ENCODE measurements at places on chromosomes 6 and 20.

- DNase-seq, result peak; percentile 93
These were observed at the start of gene SERPINB6 for GRCh38 chr6:2971420-2972218. Gene SERPINB6, minus strand, starts transcription at chr6:2971567. Its CDS starts 12,235 bp downstream, at chr6:2959332.

- no peak for DNase-seq
These were observed 417.1 kb downstream of the BCKDHB start for GRCh38 chr6:80523531-80523997.

DNA sequence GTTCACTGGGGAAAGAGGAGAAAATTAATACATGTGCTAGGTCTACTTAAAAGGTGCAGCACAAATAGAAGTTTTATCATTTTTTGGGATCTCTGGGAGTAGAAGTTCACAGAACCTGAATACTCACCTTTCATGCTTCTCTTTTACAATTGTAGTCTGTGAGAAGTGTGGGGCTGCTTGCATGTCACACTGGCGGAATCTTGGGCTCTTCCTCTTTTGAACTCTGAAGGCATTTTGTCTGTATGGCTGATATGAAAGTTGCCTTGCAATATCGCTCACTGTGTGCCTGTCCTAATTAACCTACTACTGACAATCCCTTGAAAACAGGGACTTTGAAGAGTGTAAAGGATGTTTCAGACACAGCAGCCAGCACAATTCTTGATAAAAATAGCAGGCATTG lies 65.9 kb upstream of the CLDN20 start:
- DNase-seq, result no peak

DNA sequence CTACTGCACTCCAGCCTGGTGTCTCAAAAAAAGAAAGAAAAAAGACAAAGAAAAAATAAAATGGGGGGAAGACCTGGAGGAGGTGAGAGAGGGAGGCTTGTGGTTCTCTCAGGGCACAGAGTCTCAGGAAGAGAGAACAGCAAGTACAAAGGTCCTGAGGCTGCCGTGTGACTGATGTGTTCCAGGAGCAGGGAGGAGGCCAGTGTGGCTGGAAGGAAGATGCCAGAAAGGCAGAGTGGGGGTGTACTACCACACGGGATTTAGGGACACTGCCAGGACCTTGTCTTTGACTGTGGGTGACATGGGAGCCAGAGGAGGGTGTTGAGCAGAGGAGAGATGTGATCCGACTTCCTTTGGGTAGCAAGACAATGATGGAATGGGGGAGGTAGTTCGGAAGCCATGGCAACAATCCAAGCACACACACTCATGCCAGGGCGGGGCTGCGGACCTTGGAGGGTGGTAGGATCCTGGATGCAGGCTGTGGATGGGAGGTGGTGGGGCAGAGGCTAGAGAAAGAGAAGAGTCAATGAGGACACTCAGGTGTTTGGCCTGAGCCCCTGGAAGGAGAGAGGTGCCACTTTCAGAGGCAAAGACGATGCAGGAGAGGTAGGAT lies 136.4 kb upstream of the PTPN1 start:
- DNase-seq, result no peak

DNA sequence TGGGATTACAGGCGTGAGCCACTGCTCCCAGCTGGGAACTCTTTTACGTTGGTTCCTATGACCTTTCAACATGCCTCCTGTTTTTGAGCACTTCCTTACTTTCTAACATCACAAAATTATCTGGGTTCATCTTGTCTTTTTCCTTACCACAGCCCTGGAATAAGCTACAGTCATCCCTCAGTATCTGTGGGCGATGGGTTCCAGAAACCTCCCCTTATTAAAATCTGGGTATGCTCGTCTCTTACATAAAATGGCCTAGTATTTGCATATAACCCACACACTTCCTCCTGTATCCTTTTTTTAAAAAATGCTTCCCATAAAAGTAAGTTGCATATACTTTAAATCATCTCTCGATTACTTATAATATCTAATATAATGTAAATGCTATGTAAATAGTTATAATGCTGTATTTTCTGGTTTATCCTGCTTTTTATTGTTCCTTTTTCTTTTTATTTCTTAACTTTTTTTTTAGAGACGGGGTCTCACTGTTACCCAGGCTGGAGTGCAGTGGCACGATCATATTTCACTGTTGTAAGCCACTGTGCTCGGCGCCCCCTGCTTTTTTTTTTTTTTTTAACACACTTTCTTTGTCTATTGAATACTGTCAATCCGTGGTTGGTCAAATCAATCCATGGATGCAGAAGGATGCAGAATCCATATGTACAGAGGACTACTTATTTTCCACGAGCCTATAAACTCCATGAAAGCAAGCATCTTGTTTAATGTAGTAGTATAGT lies 9.2 kb downstream of the RPF2 start:
- DNase-seq, result no peak

- DNase-seq, result no peak
These were observed 262.4 kb upstream of the MARCKS start for GRCh38 chr6:113594726-113595125.

- no peak for DNase-seq
These were observed 120.8 kb downstream of the CEBPB start for GRCh38 chr20:50311308-50312001.

DNA sequence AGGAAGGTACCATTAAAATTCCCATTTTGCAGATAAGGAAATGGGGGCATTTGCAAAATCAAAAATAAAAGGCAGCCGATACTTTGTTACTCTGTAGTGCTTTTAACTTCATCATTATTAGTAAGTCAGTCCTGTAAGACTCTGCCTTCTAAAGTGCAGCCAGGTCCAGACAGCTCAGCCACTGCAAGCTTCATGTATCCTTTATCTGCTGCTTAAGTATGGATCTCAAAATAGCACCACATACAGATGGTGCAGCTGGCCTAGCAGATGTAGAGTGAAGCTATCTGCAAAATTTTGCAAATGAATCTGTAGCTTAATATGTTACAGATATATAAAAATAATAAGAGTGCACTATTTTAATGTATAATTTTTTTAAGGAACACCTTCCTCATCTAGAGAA lies 53.4 kb downstream of the NUS1 start:
- no peak for DNase-seq

- no peak for DNase-seq
These were observed 57.6 kb upstream of the HMGCLL1 start for GRCh38 chr6:55636406-55637102.

DNA sequence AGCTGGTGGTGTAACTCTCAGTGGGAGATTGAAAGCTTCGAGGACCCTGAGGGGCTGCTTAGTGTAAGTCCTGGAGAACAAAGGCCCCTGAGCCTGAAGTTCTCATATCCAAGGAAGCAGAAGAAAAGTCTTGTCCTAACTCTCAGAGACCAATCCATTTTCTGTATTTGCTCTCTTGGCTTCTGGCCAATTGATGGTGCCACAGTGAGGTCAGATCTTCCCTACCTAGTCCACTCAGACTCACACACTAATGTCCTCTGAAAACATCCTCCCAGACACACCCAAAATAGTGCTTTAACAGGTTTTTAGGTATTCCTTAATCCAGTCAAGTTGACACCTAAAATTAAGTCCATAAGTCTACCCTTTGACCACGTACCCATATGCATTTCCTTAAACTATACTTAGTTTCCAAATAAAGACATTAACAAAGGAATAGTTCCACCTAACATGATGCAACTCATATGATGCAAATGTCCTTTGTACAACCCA lies 29.4 kb downstream of the ZNF292 start:
- DNase-seq, result no peak

DNA sequence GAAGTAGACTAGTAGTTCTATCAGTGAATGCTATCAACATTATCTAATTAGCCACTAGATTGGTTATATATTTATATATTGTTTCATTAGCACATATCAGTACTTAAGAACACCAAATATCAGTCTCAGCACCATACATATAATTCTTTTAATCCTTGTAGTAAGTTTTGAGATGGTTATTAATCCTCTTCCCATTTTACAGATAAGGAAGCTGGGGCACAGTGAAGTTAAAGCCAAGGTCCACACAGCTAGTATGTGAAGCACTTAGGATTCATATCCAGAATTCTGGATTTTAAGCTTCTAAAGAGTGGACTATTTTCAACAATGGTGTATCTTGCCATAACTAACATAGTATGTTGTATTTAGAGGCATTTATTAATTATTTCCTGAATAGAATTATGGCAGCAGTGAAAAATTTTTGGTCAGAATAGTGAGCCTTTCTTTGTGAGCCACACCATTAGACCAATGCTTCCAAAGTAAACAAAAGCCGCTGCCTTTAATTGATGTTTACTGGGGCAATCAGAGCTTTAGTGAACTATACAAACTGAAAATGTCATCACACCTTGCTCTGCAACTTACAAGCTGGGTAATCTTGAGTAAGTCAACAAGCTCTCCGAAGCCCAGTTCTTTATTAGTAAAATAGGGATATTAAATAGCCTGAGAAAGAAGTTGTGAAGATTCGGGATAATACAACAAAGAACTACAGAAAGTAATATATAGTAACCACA lies 41.9 kb upstream of the HBS1L start:
- DNase-seq, result no peak

- no peak for DNase-seq
These were observed 46.1 kb downstream of the CHD6 start for GRCh38 chr20:41572010-41572572.

- no peak for DNase-seq
These were observed 496.1 kb upstream of the MANEA start for GRCh38 chr6:95081231-95081630.

GRCh38 chr6:109717971-109718370 lies 26.9 kb downstream of the FIG4 start:
- DNase-seq, result no peak

GRCh38 chr6:112443179-112444065 lies 96.3 kb downstream of the RFPL4B start:
- DNase-seq, result no peak

DNA sequence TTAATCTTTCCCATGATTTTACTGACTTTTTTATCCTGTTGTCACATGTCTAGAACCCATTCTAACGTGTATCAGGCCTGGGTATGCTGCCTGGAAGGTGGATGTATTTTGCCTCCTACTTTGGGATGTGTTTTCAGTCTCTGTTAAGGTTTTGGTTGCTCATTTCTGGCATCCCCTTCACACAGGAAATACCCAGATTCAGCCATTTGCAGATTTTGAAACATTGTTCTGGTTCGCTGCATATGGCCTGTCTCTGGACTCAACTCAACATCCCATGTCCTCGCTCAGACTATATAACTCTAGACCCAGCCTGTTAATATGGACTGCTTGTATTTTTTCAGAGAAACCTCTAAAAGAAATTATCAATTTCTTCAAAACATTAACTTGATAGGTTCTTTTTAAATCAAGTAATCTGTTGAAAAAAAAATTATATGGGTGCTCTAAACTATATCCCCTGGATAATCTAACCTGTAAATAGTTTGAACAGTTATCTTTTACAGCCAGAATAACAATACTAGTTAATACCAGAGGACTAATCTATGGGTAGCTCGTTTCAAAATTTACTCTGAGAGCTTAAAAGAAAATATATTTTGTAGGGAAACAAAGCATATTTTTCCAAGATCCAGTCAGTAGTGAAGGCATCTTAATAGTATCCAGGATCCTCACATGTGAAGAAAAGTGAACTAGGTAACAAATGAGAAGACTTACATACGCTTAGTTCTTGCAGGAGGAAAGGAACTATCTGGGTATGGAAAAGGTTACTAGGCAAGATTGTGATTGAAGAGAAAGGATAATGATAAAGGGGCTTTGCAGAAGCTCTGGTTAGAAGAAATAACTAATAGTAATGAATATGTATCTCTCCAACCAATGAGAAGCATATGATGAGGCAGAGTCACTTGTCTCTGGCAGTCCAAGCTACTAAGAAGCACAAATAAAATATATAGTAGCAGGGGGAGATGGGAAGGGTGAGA lies 23.4 kb upstream of the HLA-DQB1 start:
- no peak for DNase-seq

- no peak for DNase-seq
These were observed 58.3 kb upstream of the HFE start for GRCh38 chr6:26028746-26029569.

DNA sequence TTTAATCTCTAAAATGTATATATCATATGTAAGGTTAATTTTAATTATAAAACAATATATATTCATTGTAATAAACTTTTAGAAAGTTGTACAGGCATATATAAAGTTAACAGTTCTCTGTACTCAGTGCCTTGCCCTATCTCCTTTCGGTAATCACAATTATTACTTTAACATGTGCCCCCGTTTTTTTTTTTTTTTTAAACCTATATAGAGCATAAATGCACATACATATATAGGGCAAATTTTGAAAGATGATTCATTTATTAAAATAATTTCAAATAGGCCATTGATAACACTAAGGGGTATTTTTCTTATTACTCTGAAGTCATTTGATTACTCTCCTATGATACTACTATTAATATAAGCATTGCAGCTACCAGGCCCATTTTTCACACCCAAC lies 1.9 kb downstream of the ASF1A start:
- DNase-seq, result no peak

DNA sequence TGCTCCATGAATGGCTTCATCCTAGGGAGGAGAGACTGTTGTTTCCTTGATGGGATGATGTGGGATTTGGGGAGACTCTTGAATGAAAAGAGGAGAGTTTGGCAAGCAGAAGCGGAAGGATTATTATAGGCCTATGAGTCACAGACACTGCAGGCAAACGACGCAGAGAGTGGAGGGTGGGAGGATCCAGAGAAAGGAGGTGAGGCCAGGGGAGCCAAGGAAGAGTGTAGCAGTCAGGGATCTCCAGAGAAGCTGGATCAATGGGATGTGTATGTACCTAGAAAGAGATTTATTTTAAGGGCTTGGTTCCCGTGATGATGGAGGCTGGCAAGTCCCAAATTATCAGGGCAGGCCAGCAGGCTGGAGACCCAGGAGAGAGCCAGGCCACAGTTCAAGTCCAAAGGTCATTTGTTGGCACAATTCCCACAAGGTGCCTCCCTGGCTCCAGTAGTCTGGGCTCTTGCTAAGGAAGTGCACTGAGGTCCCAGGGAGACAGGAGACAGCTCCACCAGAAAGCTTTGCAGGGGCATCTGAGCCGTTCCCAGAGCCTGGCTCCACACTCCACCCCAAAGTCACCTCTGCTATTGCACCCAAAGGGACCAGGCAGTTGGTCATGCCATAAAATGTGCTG lies 76.0 kb downstream of the ADTRP start:
- DNase-seq, result no peak

DNA sequence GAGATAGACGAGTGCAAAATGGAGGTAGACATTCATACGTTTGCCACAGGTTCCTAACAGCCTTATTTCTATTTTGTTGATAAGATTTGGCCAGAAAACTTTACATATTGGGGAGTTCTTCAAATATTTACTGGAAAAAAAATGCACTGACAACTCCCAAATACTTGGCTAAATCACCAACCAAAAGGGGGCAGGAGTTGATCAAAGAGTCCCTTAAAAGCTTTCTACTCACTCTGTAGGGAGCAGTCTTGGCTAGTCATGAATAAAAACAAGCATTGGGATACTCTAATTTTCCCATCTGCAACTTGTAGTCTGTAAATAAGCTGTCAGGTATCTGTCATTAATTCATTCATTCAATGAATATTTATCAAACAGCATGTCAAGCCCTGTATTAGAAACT lies 18.4 kb downstream of the TENT5A start:
- no peak for DNase-seq

DNA sequence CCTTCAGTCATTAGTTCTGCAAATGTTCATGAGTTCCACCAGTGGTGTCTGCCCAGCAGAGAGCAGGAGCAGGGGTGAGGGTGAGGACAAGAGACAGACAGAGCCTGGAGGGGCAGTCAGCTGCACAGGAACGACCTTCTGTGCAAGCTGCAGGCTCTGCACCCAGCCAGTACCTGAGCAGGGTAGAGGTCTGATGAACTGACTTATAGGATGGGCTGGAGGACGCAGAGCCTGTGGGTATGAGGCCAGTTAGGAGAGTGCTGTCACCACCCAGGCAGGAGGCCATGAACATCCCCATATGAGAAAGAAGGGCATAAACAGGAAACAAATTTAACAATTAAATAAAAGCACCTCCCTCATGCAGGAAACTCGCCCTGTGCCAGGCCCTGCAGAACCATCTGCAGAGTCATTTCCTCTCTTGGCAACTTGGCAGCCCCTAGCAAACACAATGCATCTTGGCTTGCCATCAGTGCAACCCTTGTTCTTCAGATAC lies 17.9 kb downstream of the C6orf15 start:
- DNase-seq, result no peak
